NCI-H2081 (cell line): ENCODE measurements at places on chromosomes 13 and 19.

DNA sequence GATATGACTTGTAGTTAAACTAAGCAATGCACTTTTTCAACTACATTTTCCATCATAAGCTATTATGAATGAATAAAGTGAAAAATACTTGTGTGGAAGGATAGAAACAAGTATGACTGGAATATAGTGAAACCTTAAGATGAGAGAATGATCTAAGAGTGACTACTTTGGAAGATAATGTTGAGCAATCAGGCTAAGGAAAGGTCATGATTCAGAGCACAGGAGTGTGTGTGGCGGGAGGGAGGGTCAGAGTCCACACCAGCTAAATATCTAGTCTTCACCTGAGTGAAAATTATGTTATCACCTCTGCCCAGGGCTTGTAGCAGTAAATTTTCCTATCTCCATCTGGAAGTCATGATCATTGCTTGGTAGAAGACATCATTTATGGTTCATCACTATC lies 833.4 kb upstream of the ATXN8OS start:
- no peak for DNase-seq

DNA sequence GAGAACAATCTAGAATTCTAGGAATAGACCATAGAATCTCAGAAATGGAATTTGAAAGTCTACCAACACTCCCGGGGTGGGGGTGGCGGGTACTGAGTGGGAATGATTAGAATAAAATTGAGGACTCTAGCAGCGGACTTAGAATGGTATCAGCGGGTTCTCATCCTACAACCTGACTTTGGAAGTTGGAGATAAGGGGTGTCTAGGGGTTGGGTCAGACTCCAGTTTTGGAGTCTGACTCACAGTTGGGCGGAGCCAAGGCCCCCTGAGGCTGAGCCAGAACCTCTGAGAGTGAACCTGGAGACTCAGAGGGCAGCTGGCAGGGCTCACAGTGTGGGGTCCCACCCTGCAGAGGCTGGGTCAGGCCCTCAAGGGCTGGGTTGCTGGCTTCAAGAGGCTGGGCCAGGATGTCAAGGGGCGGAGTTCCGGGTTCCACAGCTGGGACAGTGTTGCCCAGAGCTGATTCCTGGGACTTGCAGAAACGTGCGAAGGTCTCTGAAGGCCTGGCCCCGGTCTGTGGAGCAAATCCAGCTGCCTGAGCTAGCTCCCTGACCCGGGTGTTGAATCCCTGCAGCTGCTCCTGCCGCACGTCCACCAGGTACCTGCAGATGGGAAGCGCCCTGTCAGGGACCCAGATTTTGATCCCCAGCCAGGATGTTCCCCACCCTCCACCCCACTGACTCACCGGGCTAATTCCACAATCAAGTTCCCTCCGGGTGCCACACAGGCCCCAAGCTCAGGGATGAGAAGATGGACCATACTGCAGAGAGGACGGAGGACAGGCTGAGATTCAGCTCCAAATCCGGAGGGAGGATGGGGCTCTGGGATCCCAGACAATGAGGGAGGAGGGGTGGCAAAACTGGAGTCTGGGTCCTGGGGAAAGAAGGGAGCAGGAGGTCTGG lies 1.6 kb upstream of the TNNI3 start:
- no peak for DNase-seq

GRCh38 chr13:79060216-79060615 lies 345.8 kb downstream of the RBM26 start:
- no peak for DNase-seq

DNA sequence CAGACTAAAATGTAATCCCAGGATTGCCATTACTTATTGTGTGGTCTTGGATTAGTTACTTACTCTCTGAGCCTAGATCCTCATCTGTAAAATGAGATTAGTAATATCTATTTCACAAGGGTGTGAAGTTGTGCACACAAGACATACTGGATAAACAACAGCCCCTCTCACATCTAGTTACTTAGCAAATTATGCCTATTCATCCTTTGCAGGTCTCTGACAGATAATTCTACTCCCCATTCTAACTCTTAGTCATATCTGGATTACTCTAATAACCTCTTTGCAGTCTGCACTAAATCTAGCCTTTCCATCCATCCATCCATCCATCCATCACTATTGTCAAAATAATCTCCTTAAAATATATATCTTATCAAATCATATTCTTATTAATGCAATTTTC lies 12.4 kb downstream of the MTRF1 start:
- no peak for DNase-seq

DNA sequence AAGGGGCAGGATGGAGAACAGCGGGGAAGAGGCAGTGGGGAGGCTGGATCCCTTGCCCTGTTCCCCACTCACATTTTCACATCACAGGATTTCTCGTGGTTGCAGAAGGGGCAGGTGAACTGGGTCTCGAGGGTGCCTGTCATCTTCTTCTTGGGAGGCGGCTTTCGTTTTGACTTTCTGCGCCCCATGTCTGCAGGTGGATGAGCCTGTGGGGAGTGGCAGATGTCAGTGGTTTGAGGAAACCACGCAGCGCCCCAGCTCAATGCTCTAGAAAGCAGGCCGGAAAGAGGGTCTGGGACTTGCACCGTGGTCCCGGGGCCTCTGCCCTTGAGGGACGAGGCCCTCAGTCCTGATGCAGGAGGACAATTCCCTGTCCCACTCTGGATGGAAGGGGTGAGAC lies 4.9 kb downstream of the ELOF1 start:
- DNase-seq: no peak

DNA sequence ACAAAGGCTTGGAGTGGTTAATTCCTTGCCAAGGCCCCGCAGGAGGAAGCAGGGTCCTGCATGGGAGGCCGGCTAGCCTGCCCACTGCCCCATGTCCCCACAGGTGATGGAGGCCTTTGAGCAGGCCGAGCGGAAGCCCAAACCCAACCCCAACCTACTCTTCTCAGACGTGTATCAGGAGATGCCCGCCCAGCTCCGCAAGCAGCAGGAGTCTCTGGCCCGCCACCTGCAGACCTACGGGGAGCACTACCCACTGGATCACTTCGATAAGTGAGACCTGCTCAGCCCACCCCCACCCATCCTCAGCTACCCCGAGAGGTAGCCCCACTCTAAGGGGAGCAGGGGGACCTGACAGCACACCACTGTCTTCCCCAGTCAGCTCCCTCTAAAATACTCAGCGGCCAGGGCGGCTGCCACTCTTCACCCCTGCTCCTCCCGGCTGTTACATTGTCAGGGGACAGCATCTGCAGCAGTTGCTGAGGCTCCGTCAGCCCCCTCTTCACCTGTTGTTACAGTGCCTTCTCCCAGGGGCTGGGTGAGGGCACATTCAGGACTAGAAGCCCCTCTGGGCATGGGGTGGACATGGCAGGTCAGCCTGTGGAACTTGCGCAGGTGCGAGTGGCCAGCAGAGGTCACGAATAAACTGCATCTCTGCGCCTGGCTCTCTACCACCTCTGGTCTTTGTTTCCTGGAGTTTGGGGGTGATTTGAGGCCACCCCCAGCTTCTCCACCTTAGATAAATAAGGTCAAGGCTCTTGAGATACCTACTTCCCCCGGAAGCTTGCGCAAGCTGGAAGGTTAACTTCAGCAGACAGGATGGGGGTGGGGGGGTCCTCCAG lies 2.6 kb downstream of the B3GNT8 start:
- no peak for DNase-seq

DNA sequence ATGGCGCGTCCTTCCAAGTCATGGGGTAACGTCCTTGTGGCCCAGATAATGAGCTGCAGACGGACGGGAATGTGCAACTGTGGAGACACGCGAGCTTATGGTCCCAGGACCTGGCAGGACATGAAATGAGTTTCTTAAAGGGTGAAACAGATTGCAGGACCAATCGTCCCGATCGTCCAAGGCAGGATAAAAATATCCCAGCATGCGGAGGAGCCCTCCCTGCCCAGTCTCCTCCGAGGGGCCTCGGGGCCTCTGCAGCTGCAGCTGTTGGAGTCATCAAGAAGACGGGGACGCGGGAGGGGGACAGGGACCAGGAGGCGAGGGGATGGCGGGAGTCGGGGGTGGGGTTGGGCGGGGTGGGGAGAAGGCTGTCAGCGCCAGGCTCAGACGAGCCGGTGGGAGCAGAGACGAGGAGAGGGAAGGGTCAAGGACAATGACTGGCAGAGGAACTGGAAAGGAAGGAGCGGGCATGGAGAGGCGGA lies 14.4 kb upstream of the GARIN5A start:
- DNase-seq: no peak

- no peak for DNase-seq
Measured at GRCh38 chr19:52689843-52690368, 44.9 kb downstream of the ZNF611 start.

DNA sequence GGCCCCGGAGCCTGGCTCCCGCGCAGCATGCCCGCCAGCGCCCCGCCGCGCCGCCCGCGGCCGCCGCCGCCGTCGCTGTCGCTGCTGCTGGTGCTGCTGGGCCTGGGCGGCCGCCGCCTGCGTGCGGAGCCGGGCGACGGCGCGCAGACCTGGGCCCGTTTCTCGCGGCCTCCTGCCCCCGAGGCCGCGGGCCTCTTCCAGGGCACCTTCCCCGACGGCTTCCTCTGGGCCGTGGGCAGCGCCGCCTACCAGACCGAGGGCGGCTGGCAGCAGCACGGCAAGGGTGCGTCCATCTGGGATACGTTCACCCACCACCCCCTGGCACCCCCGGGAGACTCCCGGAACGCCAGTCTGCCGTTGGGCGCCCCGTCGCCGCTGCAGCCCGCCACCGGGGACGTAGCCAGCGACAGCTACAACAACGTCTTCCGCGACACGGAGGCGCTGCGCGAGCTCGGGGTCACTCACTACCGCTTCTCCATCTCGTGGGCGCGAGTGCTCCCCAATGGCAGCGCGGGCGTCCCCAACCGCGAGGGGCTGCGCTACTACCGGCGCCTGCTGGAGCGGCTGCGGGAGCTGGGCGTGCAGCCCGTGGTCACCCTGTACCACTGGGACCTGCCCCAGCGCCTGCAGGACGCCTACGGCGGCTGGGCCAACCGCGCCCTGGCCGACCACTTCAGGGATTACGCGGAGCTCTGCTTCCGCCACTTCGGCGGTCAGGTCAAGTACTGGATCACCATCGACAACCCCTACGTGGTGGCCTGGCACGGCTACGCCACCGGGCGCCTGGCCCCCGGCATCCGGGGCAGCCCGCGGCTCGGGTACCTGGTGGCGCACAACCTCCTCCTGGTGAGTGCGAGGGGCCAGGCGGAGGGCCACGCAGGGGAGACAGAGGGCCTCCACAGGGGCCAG lies at the start of gene KL:
Gene KL (plus strand): TSS at position 10 of the 909 bp plus-strand sequence. CDS start 18 bp downstream, at position 28.
- DNase-seq: no peak

DNA sequence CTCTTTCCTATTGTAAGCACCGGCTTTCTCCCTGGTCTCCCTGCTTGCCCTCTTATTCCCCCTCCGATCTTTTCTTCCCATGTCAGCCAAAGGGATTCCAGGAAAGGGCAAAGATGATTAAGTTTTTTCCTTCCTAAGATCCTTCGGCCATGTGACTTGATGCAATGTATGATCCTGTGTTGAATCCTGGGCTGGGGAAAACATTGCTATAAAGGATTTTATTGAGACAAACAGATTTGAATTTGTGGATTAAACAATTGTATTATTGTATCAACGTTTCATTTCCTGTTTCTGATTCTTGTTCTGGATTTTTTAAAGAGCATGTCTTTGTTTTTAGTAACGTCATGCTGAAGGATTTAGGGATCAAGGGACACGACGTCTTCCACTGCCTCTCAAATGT lies 16.9 kb upstream of the ZNF541 start:
- DNase-seq: no peak

- no peak for DNase-seq
Measured at GRCh38 chr19:45601524-45602374, at the start of gene GPR4. TSS of gene GPR4 (minus strand) at chr19:45602212. CDS start at chr19:45591866, 10,346 bp downstream.

DNA sequence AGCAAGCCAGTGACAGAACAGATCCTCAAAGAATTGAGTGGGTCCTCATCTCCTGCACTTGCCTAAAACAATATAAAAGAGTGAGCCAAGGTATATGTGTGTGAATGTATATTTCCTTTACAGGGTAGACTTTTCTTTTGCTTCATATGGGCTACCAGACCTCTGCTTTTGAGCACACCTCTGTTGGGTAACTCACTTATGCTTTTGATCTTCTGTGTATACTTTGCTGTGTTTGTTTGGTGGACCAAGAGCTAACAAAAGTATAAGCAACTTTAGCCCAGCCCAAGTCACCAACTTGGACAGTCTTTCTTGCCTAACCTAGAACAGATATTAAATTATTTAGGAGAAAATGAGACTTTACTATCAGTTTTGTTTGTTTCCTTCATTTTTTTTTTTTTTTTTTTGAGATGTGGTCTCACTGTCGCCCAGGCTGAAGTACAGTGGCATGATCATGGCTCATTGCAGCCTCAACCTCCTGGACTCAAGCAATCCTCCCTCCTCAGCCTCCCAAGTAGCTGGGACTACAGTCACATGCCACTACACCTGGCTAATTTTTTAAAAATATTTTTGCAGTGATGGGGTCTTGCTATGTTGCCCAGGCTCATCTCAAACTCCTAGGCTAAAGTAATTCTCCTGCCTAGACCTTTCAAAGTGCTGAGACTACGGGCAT lies 513.1 kb downstream of the DCT start:
- no peak for DNase-seq

GRCh38 chr13:35767256-35767976 lies 290.9 kb upstream of the MAB21L1 start:
- DNase-seq: no peak

GRCh38 chr13:98405107-98405571 lies 171.8 kb downstream of the STK24 start:
- DNase-seq: peak; percentile 68

GRCh38 chr13:74768521-74769085 lies 634.4 kb upstream of the KLF12 start:
- no peak for DNase-seq

GRCh38 chr13:77291774-77292173 lies 35.1 kb downstream of the MYCBP2 start:
- DNase-seq: no peak

GRCh38 chr19:45897261-45897812 lies 5.1 kb downstream of the MYPOP start:
- no peak for DNase-seq

DNA sequence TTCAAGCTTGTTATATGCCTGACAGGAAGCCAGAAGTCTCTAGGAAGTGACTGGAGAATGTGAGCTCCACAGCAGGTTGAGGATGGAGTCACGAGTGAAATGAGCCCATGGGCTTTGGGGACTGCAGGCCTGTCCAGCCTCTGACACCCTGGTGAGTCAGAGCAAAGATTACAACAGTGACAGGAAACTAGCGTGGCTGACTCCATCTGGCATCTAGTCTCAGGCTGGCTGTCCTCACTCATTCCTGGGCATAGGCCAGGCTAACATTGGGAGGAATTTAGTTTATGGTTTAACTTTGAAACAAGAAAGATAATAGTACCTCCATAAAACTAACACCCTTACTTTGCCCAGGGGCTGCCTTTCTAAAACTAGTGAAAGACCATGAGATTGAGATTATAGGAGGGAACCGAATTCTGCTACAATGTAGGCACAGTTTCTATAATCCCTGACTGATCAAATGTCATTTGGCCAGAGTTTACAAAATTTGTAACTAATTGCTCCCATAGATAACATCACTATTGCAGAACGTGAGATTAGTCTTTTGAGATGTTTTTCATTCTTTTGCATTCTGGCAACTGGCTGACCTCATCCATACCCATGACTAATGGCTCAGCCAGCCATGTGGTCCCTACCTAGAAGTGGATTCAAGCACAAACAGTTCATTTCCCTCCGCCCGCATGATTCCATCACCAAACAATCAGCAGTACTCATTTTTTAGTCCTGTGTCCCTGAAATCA lies 28.4 kb downstream of the PSG1 start:
- no peak for DNase-seq
